NCI-H1105 (cell line): ENCODE measurements at places on chromosomes 3 and 15.
A peak's percentile ranks its signal among the peaks of the same experiment; 100 is the strongest.

DNA sequence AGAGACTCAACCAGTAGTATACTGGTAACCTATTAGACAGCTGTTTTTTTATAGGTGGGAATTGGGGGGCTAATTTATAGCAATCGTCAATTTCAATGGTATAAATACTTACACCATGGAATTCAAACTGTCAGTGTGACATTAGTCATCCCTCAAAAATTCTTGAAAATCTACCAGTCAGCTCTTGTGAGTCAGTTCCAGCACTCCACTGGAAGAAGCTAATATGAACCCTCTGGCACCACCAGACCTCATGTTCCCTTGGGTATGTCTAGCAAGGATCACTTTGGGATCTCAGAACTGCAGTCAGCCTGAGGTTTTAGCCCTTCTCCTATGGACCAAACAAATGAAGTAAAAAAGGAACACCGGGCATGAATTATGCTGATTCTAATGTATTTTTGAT lies 11.8 kb upstream of the UACA start:
- no peak for DNase-seq

- DNase-seq: no peak
Observed at GRCh38 chr3:179565496-179565895, 2.8 kb downstream of the ACTL6A start.

GRCh38 chr15:38516626-38517025 lies 48.0 kb downstream of the RASGRP1 start:
- no peak for DNase-seq

- no peak for DNase-seq
Observed at GRCh38 chr3:100879195-100879810, 113.9 kb downstream of the ABI3BP start.

DNA sequence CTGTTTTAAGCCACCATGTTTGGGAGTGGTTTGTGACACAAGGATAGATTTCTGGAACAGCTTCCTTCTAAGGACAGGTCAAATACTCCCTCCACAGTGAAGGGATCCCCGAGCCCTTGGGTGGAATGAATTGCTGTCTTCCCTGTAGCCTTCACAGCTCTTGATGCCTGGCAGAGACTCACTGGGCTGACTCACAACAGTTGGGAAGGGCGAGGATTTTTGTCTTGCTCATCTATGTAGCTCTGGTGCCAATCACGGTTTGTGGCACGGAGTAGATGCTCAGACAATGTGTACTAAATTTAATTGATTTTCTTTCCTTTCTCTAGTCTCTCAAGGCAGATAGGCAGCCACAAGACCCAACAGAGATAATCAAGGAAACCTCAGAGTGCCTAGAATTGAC lies 27.0 kb downstream of the CRYGS start:
- no peak for DNase-seq

- no peak for DNase-seq
Observed at GRCh38 chr15:64237677-64238076, 74.9 kb upstream of the PPIB start.

- DNase-seq: no peak
Observed at GRCh38 chr3:29686889-29687592, 406.2 kb downstream of the RBMS3 start.

- DNase-seq: peak; percentile 41
Observed at GRCh38 chr15:85870216-85871014, 75.7 kb upstream of the KLHL25 start.

DNA sequence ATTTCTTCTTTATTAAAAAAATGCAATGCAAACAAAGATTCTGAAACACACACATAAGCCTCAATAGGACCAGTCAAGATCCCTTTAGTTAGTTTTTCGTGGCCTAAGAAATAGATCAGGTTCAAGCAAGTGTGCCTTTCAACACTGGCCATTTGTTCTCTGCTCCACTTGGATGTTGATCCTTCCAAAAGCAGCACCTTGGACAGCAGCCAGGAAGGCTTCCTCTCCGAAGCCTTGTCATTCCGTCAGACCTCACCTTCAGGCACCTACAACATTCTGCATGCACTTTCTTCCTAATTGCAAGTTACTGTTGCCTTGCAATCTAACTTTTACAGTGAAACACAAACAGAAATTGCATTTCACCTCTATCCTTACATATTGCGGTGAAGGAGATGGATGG lies 155.9 kb upstream of the FEZF2 start:
- DNase-seq: no peak

DNA sequence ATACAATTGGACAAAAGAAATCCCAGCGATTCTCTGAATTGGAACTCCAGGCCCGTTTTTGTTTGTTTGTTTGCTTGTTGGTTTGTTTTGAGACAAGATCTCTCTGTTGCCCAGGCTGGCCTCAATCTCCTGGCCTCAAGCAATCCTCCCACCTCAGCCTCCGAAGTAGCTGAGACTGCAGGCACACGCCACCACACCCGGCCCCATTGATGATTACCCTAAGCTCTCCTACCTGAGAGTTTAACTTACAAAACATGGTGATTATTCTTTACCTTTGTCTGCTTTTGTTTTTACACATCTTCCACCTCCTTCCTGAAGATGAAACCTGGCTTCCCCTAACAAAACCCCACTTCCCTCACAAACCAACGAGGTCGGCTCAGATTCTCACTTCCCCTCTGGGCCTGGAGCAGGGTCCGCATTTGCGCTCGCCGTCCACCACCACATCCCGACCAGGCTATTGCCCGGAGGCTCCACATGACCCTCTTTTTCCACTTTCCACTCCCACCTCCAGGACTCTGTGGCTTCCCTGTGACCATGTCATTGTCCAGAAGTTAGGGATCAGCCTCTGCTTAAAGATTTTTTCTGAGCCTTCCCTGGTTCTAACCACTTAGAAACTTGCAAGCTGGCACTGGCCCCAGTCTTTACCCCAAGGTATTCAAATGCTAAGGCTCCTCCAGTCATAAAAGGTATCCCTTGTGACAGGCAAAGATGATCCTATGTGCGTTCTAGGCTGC lies 14.8 kb downstream of the KLHL6 start:
- no peak for DNase-seq

DNA sequence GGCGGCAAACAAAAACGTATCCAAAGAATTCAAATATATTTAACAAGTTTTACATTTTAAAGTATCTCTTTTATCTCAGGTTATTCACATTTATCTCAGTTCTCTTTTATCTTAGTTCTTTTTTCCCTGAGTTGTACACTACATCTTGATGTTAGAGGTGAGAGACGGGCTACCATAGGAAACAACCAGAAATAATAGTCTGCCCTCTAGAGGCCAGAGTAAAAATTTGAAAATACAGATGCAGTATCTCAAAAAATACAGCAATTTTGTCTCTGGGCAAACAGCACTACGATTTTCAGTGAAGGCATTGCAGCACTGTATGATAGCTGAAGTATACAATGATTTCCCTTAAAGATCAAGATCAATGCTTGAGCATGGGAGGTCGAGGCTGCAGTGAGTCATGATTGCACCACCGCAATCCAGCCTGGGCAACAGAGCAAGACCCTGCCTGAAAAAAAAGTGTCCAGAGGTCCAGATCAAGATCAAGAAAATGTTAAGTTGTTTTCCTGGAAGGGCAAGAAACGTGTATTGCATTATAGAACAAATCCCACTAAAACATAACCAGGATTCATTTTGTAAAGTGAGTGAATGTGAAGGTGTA lies 82.6 kb upstream of the ATP11B start:
- DNase-seq: peak; percentile 54

DNA sequence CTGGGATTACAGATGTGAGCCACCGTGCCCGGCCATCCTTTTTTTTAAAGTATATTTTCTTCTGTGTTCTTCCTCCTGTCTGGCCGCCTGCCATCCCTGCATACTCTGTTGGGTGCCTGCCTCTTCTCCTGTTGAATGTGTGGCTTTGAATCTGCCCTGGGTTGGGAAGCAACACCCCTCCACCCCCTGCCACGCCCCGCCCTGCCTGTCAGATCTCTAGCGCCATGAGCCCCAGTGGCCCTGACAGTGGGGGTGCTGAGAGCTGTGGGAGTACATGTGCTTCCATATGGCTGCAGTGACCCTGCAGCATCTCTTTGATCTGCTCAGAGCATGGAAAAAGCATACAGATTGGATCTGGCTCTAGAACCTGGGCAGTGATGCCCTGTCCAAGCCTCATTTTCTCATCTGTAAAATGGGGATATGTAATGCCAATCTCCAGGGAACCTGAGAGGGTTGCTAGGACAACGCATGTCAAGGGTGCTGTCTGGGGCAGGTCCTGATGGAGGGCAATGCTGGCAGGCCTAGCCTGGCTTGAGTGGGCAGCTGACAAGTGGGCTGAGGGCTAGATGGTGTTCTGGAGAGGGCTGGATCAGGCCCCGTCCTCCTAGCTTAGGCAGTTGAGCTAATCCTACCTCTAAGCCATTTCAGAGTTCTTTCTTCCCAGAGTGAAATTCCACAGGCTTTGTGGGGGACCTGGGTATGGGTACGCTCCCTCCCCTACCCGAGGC lies 23.9 kb downstream of the CCDC13 start:
- DNase-seq: no peak

- no peak for DNase-seq
Observed at GRCh38 chr15:61794881-61795280, 265.4 kb downstream of the VPS13C start.

GRCh38 chr3:32910954-32911353 lies 40.5 kb upstream of the CCR4 start:
- DNase-seq: no peak

- DNase-seq: no peak
Observed at GRCh38 chr3:29481969-29482767, 201.3 kb downstream of the RBMS3 start.

GRCh38 chr15:95880031-95880570 lies 450.4 kb upstream of the NR2F2 start:
- DNase-seq: no peak

DNA sequence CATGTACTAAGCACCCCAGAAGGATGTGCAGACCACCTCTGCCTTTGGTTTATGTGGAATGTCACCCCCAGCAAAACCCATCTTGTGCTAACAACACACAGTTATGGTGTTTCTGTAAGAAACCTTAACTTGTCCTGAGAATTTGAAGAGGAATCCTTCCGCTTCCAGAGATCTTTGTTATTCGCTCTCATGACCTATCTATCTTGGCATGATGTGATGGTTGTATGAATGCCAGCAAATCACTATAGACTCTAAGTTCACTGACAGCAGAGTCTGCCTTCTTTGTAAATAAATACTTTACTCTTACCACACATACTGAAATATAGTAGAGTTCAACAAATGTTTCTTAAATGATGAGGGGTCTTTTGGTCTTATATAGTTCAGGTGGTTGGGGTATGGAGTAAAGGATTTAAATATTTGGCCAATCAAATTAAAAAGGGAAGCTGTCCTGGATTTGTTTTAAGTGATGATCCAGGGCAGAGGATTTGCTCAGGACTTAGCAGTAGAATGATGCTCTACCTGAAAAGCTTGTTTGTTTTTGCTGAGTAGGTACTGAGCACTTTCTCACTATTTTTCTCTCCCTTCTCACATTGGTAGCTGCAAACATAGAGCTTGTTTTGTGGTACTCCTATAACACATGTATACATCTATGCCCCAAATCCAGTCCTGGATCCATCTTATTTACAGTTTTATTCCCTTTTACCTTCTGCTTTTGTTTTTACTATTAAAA lies 27.9 kb upstream of the RTP1 start:
- DNase-seq: no peak

DNA sequence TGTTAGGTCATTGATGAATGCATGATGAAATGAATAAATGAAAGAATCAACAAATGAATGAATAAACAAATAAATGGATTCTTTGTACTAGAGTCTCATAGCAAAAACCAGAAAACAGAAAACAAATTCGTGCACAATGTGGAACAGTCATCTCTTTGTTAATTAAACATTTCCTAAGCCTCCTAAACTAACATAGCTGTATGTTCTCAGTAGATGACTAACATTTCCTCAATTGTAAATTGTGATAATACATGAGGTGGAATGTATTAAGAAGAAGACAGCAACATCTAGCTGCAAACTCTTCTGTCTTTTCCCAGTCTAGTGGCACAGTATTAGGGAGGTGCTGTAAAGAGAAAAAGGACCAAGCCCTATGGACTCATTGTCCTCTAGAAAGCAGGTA lies 1021.0 kb downstream of the MCTP2 start:
- no peak for DNase-seq

- no peak for DNase-seq
Observed at GRCh38 chr15:95591270-95591669, 739.2 kb upstream of the NR2F2 start.

- DNase-seq: no peak
Observed at GRCh38 chr3:161393803-161394202, 22.5 kb upstream of the SPTSSB start.

- no peak for DNase-seq
Observed at GRCh38 chr3:127606981-127607595, 8.9 kb downstream of the MCM2 start.

- DNase-seq: no peak
Observed at GRCh38 chr3:168497183-168497582, 401.5 kb upstream of the GOLIM4 start.

GRCh38 chr3:107208100-107208499 lies 169.1 kb upstream of the CCDC54 start:
- no peak for DNase-seq

DNA sequence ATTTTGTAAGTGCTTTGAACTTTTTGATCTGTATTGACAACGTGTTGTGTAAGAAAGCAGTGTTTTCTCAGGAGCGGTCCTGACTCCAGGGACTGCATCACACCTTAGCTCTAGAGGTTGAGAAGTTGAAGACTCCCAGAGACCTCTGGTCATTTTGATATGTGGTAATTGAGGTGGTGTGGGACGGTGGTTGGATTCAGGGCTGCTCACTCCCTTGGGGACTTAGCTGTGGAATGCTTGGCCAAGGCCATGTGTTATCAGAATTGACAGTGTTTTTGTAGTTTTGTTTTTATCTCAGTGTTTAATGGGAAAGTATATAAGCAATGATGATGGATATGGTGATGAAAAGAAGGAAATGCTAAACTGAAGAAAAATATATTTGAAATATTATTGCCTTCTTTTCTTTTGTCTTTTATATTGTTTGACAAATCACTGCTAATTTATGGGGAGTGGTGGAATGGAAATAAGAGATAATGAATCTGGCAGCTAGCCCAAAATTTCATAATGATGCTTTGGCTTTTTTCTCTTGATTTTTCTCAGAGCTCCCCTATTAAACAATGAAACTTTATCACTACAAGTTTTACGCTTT lies 16.0 kb downstream of the CMSS1 start:
- DNase-seq: no peak

- DNase-seq: no peak
Observed at GRCh38 chr3:128549283-128550112, 56.5 kb upstream of the GATA2 start.

GRCh38 chr3:45644063-45644790 lies 45.0 kb upstream of the SACM1L start:
- no peak for DNase-seq

GRCh38 chr15:56869573-56869972 lies 48.9 kb upstream of the TCF12 start:
- no peak for DNase-seq

GRCh38 chr3:175381685-175382084 lies 522.6 kb downstream of the NAALADL2 start:
- no peak for DNase-seq

GRCh38 chr3:101268971-101269671 lies 51.3 kb downstream of the IMPG2 start:
- no peak for DNase-seq

DNA sequence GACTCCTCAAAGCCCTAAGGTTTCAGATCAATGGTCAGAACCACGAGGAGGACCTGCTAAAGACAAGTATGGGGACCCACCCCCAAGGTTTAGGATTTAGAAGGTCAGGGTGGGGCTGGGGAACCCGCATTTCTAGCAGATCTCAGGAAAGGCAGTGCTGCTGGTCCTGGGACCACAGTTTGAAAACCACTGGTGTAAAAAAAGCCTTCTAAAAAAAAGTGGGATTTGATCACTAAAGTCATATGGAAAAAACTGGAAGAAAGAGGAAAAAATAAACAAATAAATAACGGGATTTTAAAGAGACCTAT lies 832 bp downstream of the SLC41A3 start:
- DNase-seq: no peak

- no peak for DNase-seq
Observed at GRCh38 chr3:9806688-9807589, 3.1 kb upstream of the TTLL3 start.
